ENCODE measurements at places on chromosomes 1 and 21.

- peak; percentile 97 for DNase-seq
Measured at GRCh38 chr1:203304919-203305808, at the start of gene BTG2. Gene BTG2, plus strand, starts transcription at chr1:203305519. Its CDS starts 88 bp downstream, at chr1:203305607.

DNA sequence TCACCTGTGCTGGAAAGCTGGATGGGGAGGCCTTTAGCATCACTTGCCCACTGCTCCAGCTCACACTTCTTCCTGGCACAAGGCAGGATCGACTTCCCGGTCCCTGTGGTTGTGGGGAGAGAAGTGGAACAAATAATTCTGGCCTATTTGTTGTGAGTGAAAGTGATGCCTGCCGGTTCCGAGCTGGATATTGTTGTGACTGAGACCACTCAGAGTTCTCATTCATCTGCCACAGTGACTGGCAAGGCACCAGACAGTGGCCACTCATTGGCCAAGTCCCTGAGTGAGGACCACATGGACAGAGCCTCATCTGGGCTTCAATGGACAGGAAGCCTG is 191.9 kb downstream of the PTPRU start:
- no peak for DNase-seq

- DNase-seq: no peak
Measured at GRCh38 chr1:77866296-77866695, 22.1 kb upstream of the NEXN start.

DNA sequence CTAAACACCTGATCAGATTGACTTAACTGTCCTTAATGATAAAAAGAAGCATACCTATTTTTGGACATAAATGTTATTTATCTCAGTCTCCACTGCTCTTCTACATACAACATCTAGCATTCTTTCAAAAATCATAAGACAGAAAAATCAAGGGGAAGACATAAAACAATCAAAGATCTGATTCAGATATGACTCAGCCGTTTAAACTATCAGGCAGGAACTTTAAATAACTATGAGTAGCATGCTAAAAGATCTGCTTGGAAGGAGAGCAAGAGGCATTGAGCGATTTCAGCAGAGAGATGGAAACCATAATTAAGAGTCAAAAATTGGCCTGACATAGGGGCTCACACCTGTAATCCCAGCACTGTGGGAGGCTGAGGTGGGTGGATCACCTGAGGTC is 27.2 kb upstream of the SLC22A15 start:
- no peak for DNase-seq

GRCh38 chr1:181369416-181369815 is 113.9 kb upstream of the CACNA1E start:
- DNase-seq: no peak

DNA sequence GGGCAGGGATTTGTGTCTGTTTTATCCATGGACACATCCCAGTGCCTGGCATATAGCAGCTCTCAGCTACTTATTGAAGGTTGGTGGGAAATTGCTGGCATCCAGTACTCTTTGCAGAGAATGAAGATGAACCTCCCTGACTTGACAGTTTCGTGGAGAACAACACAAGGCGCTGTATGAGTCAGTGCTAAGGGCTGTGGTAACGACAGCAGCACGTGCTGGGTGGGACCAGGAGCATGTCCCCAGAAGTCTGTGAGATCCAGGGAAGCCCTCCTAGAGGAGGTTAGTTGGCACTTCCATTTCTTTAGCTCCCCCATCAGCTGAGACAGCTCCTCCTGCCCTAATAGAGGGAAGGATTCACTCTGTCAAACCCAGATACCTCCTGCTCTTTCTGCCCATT is 25.9 kb upstream of the IL19 start:
- no peak for DNase-seq

DNA sequence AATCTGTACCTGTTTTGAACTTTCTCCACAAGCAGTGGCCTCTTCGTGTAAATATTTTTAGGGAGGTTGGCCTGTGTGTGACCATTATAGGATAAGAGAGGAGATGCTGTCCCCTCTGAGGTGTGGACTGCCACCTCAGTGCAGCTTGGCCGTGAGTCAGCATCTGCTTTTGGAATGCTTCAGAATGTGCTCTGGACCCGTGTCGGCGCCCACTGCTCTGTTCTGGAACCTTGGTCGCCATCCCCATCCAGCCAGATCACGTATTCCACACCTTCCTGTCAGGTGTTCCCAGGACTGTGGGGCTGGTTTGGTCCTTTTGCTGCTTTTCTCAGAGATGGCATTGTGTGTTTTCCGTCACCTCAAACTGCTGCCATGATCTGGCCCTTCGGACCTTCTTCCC is 5.5 kb downstream of the UCK2 start:
- DNase-seq: no peak

DNA sequence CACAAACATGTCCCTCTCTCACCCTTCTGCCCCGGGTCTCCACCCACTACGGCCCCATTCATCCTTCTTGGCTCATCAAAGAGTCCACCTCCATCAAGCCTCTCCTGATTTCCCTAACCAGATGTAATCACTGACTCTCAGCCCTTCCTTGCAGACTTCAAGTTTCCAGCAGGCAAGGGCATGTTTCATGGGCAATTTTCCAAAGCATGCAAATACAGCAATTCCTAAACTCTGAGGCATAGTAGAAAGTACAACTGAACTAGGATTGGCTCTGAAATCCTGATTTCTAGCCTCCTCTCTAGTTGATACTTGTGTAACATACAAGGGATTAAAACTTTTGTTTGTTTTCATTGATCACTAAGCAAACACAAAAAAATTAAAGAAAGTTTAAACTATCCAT is 109.1 kb upstream of the GADD45A start:
- DNase-seq: no peak

- no peak for DNase-seq
Measured at GRCh38 chr1:207754974-207755700, 3.3 kb downstream of the CD46 start.

DNA sequence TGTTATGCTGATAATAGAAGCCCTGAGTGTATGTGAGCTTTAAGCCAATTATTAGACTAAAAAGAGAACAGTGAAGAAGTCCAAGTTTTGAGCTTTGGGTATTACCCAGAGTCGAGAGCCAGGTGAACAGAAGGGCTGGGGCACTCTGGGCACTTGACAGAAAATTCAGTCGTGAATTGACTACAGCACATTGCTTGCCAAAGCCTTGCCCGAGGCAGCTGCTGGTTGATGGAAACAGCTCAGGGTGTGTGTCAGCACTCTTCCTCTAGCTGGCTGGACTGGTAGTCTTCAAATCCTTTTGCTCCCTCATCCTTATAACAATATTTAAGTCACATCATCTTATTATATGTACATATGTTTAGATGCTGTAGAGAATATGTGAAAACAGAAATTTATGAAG is 21.3 kb downstream of the PDE4B start:
- peak; percentile 44 for DNase-seq

DNA sequence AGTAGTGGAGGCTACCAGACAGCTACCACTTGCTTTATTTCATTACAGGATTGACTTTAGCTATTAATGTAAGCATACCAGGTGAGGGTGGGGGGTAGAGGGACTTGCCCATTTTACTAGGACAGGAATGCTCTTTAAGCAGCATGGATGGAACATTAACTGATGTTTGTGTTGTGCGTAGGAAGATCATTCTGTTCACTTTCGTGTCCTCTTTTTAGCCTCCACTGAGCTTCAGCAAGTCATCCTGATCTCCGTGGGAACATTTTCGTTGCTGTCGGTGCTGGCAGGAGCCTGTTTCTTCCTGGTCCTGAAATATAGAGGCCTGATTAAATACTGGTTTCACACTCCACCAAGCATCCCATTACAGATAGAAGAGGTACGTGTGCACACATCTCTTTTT is 29.3 kb downstream of the IFNGR2 start:
- no peak for DNase-seq

DNA sequence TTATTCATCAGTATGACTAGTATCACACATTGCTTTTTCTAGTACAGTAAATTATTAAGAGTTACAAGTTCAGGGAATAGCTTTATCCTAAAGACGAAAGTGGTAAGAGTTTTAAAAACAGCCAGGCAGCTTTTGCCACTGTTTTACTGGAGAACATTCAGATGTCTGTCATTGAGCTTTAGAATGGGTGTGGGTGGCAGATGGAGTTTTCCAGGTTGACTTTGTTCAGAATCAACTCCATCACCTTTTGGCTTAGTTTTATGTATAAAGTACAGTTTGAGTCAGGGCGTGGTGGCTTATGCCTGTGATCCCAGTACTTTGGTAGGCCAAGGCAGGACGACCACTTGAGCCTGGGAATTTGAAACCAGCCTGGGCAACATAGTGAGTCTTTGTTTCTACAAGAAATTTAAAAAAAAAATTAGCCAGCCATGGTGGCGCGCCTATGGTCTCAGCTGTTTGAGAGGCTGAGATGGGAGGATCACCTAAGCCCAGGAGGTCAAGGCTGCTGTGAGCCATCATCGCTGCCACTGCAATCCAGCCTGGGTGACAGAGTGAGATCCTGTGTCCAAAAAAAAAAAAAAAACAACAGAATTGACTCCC is 29.9 kb upstream of the PLEKHM2 start:
- no peak for DNase-seq

DNA sequence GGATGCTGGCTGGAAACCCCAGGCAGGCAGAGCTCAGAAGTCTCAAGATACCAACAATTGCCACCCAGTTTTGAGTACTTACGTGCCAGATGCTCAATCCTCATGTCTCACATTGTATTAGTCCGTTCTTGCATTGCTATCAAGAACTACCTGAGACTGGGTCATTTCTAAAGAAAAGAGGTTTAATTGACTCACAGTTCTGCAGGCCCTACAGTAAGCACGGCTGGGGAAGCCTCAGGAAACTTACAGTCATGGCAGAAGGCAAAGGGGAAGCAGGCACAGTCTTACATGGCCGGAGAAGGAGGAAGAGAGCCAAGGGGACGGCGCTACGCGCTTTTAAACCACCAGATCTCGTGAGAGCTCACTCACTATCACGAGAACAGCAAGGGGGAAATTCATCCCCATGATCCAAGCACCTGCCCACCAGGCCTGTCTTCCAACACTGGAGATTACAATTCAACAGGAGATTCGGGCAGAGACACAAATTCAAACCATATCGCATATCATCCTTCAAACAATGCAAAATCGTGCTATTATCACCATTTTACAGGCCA is 58.0 kb downstream of the KAZN start:
- no peak for DNase-seq

- DNase-seq: no peak
Measured at GRCh38 chr21:21137986-21138385, 139.8 kb downstream of the NCAM2 start.

GRCh38 chr1:33468531-33468930 is 3.9 kb upstream of the ZSCAN20 start:
- no peak for DNase-seq

DNA sequence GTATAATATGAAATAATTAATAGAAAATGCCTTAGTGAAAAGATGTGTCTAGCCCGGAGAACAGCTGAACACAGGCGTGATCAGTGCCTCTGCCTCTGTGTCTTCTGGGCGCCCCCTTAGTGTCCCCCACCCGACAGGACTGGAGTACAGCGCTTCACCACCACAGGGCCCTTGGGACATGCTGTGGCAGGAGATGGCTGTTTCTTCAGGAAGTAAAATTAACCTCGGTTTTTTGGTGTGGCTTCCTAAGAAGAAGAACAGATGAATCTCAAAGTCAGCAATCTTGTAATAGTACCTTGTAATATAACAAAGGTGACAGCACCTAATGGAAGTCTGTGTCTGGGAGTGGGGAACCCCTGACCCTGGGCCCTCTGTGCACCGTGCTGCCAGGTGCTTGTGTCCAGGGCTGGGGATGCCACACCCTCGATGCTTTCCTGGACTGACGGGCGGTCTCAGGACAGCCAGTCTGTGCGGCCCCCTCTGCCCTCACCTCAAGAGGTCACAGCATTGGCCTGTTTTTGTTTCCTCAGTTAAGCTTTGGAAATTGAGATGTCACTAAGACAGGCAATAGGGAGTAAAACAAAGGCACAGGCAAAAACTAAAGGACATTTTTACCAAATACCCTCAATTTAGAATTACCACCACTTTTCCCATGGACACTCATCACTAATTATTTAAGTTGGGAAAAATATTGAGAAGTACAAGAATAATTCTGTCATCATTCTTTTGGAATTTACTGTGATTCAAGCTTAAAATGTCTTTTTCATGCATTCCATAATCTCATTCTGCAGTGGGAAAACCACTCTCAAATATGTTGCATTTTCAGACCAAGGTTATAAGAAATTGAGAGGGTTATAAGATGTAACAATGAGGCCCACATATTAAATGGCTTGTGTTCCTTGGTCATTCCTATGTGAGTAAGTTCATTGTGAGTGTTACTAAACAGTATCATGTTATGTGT is 79.3 kb downstream of the ADARB1 start:
- no peak for DNase-seq

DNA sequence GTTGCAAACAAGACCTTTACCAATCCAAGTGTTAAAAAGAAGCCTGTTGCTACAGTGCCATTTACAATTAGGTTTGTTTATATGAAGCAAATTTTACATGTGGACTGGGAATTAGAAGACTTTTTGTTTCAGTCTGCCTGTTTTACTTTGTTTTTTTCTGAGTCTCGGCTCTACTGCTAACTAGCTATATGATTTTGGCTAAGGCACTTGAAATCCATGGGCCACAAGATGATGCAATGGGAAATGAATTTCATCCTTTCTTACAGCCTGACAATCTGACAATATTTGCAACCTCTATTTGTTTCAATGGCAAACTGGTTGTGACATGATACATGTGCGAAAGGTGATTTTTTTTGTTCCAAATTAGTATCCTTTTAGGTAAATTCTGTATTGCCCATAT is 3.7 kb upstream of the PEX11B start:
- DNase-seq: no peak

GRCh38 chr1:227959325-227959860 is 11.7 kb upstream of the WNT9A start:
- DNase-seq: no peak

GRCh38 chr1:21951226-21951870 is 14.2 kb upstream of the HSPG2 start:
- DNase-seq: no peak

DNA sequence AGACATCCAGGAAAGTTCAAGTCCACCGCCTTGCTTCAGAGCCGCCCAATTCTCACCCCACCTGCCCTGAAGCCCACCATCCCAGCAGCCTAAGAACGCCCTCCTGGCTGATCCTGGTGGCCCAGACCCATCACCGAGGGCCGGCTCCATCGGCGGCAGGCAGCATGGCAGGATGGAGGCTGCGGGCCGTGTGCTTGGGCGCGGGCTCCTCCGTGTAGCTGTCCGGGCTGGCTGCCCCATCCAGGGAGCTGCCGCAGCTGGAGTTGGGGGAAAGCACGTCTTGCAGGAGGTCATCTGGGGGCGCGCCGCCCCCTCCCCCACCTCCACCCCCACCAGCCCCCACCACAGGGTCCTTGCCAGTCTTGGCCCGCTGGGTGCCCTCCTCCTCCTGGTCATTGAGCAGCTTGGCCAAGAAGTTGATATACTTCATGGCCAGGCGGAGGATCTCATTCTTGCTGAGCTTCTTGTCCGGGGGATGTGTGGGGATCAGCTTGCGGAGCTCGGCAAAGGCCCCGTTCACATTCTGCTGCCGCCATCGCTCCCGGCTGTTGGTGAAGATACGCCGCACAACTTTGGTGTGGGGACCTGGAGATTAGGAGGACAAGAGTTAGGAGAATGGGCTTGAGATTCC is 12.3 kb downstream of the TAL1 start:
- no peak for DNase-seq

GRCh38 chr1:45516036-45516435 is 5.6 kb downstream of the PRDX1 start:
- no peak for DNase-seq

GRCh38 chr1:23081376-23081775 is 62.1 kb downstream of the KDM1A start:
- no peak for DNase-seq

Measured in hippocampal formation (tissue), 2 donors.